GM04503 (cell line): ENCODE measurements at places on chromosomes 6 and 20.

- DNase-seq = peak; percentile 85
These were observed 95.5 kb upstream of the AGPAT4 start for GRCh38 chr6:161369339-161369738.

- DNase-seq = no peak
These were observed 80.2 kb downstream of the SRC start for GRCh38 chr20:37426106-37426505.

- DNase-seq = no peak
These were observed 152.8 kb downstream of the GRM4 start for GRCh38 chr6:33993091-33993490.

- DNase-seq = no peak
These were observed 11.2 kb downstream of the BAG2 start for GRCh38 chr6:57183336-57183735.

GRCh38 chr20:36741072-36741471 lies 4.8 kb downstream of the NDRG3 start:
- no peak for DNase-seq

GRCh38 chr6:37052027-37052628 lies 46.7 kb downstream of the FGD2 start:
- DNase-seq = no peak
